Stimulated activated CD4-positive, alpha-beta T cell treated with anti-CD3 and anti-CD28 coated beads, TNF-alpha, amount 100 ng/mL, for 24 hours (primary cell): ENCODE measurements at places on chromosomes 7 and 10.

GRCh38 chr7:45048748-45049147 lies 40.0 kb downstream of the NACAD start:
- DNase-seq = no peak

DNA sequence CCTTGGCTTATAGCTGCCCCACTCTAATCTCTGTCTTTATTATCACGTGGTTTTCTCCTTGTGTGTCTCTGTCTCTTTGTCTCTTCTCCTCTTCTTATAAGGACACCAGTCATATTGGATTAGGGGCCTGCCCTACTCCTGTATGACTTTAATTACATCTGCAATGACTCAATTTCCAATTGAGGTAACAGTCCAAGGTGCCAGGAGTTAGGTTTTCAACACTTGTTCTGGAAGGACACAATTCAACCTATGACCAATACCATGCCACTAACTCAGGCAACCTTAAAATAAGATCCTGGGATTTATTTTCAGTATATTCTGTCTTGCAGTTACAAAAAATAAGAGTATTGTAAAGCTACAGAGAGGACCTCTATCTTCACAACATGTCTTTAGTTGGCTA lies 21.6 kb upstream of the MET start:
- DNase-seq = no peak

- DNase-seq = no peak
Observed at GRCh38 chr7:16098585-16099179, 322.7 kb downstream of the CRPPA start.

DNA sequence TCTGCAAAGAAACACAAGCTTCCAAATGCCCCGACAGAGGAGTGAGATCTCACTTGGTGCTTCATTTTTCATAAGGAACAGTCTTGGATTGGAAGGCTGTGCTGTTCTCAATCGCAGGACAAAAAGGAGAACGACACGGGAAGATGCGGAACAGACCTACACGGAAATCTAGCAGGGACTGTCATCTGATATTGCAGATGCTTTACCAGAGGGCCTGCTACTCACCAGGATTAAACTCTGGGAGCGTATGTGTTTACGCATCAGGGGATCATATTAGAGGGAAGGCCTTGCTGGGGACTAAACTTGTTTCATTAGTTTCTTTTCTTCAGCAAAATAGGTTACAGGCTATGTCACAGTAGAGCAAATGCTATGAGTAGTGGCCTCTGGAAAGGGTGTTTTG lies 82.8 kb upstream of the EEPD1 start:
- no peak for DNase-seq

GRCh38 chr10:16949816-16950215 lies 132.6 kb upstream of the RSU1 start:
- DNase-seq = no peak

- no peak for DNase-seq
Observed at GRCh38 chr7:77827999-77828398, 29.4 kb downstream of the PHTF2 start.

DNA sequence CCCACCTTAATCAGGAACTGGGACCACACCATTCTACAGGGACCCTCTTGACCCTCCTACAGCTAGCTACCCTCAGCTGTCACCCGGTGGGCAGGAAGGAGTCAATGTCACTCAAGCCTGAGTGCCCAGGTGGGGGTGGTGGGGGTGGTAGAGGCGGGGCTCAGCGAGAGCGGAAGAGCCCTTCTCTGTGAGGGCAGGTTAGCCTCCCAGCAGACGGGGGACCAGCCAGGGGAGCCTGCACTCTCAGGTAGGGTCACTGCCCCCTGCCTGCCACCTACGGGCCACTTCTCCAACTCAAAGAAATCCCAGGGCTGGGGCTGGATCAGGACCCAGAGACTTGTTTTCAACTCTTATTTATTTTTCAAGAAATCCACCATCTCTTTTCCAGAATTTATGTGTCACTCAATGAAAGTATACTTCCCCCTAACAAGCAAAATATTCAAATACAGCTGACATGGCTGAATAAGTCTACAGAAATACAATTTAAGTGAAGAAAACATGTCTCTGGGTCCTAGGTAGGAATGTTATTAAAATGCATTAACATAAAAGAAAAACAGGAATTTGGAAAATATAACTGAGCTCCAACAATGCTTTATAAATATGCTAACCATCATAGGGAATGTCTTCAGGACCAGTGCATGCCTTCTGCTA lies 63.4 kb upstream of the DDC start:
- DNase-seq = no peak

GRCh38 chr7:72313906-72314305 lies 98.2 kb downstream of the CALN1 start:
- DNase-seq = no peak

DNA sequence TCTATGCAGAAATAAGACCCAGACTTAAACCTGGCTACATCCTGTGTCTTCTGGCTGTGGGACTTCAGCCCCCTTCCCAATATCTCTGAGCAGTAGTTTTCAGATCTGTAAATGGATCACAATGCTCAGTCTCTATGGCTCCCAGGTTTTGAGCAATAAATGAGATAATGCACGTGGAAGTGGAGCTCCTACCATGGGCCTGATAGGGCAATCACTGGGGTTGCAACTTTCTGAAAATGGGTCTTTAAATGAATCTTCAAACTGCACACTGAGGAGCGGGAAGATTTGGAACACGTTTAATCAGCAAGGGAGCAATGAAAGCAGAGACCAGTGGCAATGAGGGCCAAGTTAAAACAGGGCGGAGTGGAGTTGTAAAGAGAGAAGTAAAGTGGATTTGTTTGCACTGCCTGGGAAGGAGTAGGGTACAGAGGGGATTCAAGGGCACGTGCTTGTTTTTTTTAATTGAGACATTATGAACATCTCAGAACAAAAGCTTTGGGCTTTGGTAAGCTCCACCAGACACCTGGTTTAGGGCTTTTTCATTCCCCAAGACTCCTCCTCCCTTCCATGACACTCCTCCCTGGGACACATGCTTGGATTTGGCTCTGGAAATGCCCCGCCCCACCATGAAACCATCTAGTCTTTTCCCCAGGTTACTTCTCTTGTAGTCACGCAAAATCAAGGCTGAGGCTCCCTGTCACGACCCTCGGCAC lies 42.7 kb downstream of the PAPSS2 start:
- DNase-seq = no peak
